ENCODE measurements at places on chromosomes 5 and 9. TPM values are rescaled to one million over a fixed set of nuclear protein-coding genes. Genes with fewer than 3 reads are reported as not detected.

The ORM2 gene
- total RNA-seq, result not detected

The CCDC112 gene
- total RNA-seq, result 3.2 TPM

The CCL19 gene
- not detected for total RNA-seq

The GRIA1 gene
- total RNA-seq, result 3.4 TPM

The SHISAL2B gene
- not detected for total RNA-seq

The GFRA3 gene
- total RNA-seq, result not detected

Measured in myometrial cell (primary cell).